Kidney glomerular epithelial cell (primary cell): ENCODE measurements at places on chromosomes 2 and 18.
A peak's percentile ranks its signal among the peaks of the same experiment; 100 is the strongest.

DNA sequence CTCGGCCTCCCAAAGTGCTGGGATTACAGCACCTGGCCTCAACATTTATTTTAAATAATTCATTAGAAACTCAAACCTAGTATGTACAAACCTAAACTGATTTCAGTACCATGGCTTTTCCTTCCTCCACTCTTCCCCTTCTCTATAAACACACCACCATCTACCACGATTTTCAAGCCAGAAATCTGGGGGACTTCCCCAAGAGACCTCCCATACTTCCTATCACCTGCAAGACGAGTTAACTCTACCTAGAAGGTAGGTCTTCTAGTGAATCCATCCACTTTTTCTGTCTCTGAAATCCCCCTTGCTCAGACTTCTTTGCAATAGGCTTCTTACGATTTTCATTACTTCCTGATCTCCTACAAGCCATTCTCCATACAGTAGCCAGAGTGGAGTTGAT is 7.7 kb upstream of the FAM117B start:
- DNase-seq, result no peak

GRCh38 chr2:28729698-28730097 is 21.9 kb upstream of the PPP1CB start:
- peak; percentile 25 for DNase-seq

- no peak for DNase-seq
Observed at GRCh38 chr2:95345081-95345562, 48.0 kb downstream of the KCNIP3 start.

GRCh38 chr2:56682397-56682760 is 498.6 kb downstream of the CCDC85A start:
- no peak for DNase-seq

DNA sequence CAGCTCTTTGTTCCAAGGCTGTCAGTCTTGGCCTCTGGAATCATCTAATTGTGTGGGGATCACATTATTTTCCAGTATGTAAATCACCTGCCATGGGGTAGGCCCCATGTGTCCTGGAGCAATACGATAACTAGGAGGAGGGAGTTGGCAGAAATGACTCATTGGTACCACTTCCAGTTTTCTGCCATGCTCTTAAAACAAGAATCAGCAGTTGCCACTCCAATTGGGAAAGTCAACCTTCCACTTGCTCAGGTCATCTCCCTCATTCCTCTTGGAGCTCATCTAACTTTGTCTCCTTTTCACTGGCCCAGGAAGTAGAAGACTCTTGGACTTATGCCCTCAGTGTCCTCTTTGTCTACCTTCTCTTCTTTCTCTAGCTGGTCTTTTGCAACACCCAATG is 487.0 kb downstream of the SLC4A3 start:
- no peak for DNase-seq
